Foreskin fibroblast (primary cell): ENCODE measurements at places on chromosomes 16 and 17.

GRCh38 chr17:1726626-1727257, 2.2 kb downstream of the WDR81 start:
- DNase-seq: no peak

DNA sequence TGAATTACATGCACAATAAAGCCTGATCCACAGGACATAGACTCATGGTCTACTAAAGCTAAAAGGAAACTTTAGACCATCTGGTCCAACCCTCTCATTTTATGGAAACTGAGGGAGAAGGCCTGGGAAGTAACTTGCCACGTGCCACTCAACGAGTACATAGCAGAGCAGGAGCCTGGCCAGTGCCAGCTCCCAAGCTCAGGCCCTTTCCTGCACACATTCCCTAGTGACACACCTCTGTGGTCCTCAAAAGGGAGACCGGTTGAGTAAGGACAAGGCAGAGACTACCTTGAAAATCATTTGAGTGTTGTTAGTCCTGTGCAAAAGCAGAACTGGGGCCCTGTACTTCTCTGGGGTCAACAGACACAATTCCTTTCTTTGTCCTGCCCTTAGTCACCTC, 2.8 kb downstream of the CCL4L2 start:
- DNase-seq: no peak

DNA sequence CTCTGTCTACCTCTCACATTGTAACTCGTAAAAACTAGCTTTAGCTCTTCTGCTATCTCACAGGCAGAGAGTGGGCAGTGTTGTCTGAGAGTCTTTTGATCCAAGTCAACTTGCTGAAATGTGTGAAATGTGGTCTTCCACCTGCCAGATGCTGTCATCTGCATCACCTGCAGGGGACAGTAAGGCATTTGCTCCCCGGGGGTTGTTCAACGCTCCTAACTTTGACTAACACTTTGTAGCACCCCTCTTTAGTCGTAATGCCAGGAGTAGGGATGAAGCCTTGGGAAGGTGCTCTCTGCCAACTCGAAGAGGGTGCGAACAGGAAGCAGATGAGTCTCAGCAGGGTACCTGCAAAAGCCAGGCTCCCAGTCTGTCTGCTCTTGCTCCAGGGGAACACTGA, 36.1 kb downstream of the SNX11 start:
- DNase-seq: no peak

DNA sequence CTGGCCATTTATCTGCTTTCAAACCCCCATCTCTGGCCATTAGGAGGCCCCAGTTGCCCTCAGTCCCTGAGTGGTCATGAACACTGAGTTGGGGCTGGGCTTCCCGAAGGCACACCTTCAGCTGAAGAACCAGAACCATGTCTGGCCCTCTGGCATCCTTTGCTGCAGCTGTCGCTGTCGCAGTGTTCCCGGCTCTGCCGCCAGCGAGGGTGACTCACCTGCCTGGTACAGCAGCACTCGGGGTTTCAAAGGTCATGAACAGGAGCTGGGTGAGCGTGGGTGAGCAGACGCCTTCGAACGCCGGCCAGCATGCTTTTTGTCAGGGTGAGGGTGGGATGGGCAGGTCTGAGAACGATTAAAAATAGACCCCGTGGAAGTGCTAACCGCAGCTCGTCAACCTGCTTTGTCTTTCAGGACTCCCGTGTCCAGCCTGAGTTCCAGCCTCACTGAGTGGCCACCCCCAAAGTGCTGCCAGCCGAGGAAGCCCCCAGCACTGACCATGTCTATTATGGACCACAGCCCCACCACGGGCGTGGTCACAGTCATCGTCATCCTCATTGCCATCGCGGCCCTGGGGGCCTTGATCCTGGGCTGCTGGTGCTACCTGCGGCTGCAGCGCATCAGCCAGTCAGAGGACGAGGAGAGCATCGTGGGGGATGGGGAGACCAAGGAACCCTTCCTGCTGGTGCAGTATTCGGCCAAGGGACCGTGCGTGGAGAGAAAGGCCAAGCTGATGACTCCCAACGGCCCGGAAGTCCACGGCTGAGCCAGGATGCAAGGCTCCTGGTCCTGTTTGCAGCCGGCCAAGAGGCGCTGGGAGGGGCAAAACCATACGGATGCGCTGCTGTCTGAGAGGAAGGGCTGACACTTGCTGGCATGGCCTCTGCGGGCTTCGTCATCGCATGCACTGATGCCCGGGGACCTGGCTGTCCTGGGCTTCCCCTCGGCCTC, 7.6 kb downstream of the SNN start:
- no peak for DNase-seq

GRCh38 chr17:35542990-35543389, 5.5 kb upstream of the SLFN12L start:
- no peak for DNase-seq

DNA sequence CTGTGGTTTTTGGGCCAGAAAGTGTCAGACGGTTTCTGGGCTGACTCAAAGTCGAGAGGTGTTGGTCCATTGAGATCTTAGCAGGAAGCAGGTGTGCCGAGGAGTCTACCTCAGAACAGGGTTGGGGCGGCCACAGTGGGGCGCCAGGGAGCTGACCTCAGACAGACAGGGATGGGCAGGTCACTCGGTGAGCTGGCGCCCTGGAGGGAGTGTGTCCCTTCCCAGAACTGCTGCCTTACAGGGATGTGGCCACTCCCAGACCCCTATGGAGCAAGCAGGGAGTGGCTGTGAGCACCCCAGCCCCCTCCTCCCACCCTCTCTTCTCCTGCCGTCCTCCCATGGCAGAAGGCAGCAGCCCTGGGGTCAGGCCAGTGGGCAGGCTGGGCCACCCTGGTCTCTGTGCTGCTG, 14.0 kb upstream of the DPEP1 start:
- DNase-seq: peak; percentile 56

DNA sequence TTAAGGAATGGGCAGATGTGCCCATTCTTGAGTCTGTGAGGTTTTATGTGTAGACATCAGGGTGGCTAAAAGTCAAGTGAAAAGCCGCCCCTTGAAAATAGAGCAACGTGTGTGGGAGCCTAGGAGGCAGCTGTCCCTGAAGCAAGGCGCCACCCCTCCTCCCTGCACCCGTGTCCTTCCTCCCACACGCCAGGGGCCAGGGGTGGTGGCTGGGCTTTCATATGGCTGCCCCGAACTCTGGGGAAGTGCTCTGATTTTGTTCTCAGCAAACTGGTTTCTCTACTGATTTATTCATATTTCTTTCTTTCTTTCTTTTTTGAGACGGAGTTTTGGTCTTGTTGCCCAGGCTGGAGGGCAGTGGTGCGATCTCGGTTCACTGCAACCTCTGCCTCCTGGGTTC, 4.7 kb downstream of the ZNF750 start:
- no peak for DNase-seq

DNA sequence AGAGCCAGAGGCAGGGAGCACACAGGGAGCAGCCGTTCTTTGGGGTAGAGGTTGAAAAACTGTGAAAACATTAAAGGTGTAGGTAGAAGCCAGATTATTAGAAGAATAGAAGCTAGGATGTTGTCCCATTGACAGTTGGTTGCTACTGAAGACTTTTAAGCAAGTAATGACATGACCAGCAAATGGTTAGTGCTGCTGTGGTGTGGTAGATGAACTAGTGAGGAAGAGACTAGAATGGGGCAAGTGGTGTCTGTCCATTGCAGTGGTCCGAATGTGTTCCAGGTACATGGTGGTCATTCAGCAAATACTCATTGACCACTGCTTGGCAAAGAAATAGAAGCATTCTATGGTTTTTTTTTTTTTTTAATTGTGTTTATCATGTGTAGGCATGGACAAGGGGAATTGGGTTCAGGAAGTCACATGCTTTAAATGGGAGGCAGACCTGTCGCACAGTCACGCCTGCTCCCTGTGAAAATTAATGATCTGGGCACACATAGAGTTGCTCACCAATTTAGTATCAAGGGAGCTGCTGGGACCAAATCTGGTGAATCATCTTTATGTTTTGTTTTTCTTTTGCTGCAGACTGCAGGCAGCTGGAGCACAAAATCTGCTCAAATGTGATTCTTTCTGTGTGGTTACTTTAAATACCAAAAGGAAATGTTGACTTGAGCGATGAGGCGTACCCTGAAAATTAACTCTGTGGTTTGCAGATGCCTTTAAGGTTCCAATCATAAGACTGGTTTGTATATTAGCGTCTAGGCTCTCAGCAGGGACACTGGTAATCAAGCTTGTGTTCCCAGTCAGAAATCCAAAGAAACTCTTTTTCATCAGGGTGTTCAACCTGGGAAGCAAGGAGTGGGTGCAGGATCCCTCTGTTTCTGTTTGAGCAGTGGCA, 30.7 kb downstream of the YPEL2 start:
- DNase-seq: peak; percentile 92
